ENCODE measurements at places on chromosomes 13 and 19.
A peak's percentile ranks its signal among the peaks of the same experiment; 100 is the strongest.

- DNase-seq = no peak
Observed at GRCh38 chr13:50290186-50290585, 274.9 kb downstream of the KCNRG start.

DNA sequence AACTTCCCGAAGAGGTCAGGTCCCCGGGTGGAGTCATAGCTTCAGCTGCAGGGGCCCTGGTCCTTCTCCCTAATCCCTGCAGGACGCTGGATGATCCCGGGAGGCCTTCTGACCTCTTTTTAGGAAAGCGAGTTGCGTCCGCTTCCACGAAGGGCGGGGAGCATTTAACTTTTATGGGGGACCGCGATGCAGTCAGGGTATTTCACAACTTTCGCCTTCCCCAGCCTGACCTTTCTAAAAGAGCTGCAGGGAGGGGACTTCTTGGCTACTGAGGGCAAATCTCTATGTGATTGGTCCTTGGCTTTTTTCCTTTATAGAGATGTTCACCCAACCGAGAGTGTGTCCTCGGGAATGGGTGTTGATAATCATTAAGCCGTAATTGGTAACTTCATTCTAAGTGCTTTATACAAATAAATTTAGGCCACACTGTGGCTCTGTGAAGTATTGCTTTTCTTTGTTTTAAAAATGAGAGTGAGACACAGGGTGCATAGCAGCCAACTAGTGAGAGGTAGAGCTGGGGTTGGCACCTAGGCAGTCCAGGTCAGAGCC, 778 bp downstream of the ZNF230 start:
- peak; percentile 4 for DNase-seq

- DNase-seq = no peak
Observed at GRCh38 chr19:30604657-30605056, 232.5 kb downstream of the ZNF536 start.

DNA sequence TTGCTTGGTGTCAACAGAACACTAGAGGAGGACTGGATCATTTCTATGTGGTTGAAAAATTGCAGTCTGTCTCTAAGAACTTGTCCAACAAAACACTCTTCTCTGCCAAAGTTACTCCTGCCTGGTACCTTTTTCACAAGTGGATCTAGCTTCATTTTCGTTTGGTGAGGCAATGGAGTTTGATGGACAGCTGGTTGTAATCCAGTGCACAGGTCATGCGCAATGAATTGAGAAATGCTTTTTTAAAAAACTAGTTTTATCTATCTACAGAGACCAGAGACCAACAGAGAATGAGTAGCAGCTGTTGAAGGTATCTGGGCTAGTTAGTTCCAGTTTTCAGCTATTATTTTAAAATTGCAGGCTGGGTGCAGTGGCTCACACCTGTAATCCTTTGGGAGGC, 12.0 kb upstream of the KBTBD6 start:
- no peak for DNase-seq

DNA sequence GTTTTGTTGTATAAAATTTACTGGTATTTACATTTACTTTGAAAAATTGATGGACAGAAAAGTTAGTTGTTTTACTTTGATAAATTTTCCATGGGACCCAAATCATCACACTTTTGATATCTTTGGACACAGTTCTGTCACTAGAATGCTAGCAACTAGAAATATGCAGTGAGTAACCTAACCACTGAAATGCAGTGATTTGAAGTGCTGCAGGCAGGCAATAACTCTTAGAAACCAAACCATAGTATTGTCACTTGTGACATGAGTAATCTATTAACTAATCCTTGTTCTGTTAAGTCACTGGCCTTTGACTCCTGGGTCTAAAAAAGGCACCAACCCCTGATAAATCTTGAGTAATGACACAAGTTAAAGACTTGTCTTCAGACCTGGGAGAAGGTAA, 620.0 kb upstream of the ATXN8OS start:
- no peak for DNase-seq

Measured in left kidney (tissue), 8 donors.